ENCODE measurements at places on chromosomes 13 and 19.

- DNase-seq, result no peak
Measured at GRCh38 chr13:34085204-34085603, 267.3 kb downstream of the RFC3 start.

- DNase-seq, result no peak
Measured at GRCh38 chr13:47407808-47408207, 511.0 kb upstream of the HTR2A start.

GRCh38 chr13:99065235-99066015 lies 87.6 kb upstream of the DOCK9 start:
- no peak for DNase-seq

DNA sequence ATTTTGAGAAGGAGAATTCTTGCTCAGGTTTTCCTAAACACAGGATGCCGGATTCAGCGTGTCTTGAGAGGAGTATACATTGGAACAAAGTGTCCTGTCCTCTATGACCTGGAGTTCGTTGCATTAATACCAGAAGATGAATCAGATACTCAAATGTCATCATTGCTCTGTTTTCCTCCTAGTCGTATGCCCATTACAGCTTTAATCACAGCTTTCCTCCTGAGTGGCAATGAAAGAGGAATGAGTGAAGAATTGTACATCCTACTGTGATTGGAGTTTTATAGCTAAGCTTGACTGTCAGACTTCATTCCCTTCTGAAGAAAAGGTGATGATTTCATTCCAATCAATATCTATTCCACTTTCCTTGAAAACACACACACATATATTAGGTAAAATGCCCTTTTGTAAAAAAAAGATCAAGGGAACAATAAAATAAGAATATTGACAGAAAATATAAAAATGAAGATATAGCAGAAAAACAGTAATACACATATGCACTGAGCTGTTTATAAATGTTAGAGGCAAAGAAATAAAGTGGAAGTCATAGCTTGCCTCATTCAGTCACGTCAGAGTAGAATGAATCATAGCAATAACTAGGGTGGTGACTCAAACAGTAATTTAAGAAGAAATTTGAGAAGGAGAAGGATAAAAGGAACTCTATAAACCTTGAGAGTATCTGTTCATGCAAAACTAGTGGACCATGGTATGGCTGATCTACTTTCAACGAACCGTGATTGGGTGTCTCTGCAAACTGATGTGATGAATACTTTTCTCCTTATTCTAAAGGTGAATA lies 501.5 kb downstream of the SUCLA2 start:
- no peak for DNase-seq

DNA sequence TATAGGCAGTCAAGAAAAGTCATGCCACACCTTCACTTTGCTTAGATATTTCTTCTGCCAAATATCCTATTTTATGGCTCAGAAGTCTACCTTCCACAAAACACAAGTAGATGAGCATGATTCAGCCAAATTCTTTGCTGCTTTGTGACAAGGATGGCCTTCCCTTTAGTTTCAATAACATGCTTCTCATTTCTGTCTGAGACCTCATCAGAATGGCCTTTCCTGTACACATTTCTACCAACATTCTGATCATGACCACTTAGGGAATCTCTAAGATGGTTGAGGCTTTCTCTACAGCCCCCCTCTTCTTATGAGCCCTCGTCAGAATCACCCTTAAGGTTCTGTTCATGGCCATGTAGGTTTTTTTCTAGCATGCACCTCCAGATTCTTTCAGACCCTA lies 96.2 kb downstream of the COL4A2 start:
- DNase-seq, result no peak

DNA sequence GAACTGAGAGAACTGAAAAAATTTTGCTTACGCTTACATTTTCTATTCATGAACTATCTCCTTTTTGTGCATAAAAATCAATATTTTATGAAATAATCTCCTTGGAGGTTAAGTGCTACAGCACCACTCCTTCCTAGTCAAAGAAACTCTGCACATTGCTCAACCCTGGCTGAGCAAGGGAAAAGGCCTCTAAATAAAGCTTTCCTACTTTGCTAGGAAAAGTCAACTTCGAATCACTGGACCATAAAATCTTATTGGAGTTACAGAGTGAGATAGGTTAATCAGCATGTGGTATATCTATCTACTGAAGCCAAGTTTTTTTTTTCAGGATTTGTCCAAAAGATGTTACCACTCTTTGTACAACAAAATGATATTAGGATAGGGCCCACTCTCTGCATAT lies 57.5 kb upstream of the HMGB1 start:
- DNase-seq, result no peak

- no peak for DNase-seq
Measured at GRCh38 chr19:30011051-30011578, 69.1 kb downstream of the URI1 start.

GRCh38 chr13:99199541-99200431 lies 868 bp upstream of the UBAC2 start:
- no peak for DNase-seq

- no peak for DNase-seq
Measured at GRCh38 chr13:96527497-96527896, 437.6 kb downstream of the HS6ST3 start.

DNA sequence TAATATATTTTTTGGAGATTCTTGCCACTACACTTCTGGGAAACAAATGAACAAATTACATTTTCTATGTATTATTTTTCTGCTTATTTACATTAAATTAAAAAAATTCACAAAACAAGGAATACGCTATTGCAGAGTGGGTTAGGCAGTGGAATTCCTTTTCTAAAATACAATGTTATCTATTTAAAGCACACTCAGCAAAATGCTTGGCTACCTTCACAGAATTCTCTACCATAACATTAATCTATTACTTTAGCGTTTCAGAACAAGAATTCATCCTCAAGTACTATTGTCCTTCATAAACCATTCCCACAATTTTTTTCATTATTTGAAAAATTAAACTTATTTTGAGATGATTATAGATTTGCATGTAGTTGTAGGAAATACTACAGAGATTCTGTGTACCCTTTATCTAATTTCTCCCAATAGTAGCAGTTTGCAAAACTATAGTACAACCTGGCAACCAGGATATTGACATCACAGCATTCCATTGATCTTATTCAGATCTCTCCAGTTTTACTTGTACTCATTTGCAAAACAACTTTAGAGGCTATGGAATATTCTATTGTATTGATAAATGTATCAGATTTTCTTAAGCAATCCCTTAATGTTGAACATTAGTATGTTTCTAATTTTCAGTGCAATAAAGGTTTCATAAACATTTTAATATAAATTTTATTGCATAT lies 120.9 kb downstream of the DLEU7 start:
- no peak for DNase-seq

GRCh38 chr13:49584771-49585182 lies 581 bp downstream of the RCBTB1 start:
- DNase-seq, result no peak

- peak; percentile 41 for DNase-seq
Measured at GRCh38 chr13:40315416-40316064, 350.9 kb downstream of the FOXO1 start.

GRCh38 chr13:66532845-66533244 lies 697.3 kb downstream of the PCDH9 start:
- DNase-seq, result no peak

DNA sequence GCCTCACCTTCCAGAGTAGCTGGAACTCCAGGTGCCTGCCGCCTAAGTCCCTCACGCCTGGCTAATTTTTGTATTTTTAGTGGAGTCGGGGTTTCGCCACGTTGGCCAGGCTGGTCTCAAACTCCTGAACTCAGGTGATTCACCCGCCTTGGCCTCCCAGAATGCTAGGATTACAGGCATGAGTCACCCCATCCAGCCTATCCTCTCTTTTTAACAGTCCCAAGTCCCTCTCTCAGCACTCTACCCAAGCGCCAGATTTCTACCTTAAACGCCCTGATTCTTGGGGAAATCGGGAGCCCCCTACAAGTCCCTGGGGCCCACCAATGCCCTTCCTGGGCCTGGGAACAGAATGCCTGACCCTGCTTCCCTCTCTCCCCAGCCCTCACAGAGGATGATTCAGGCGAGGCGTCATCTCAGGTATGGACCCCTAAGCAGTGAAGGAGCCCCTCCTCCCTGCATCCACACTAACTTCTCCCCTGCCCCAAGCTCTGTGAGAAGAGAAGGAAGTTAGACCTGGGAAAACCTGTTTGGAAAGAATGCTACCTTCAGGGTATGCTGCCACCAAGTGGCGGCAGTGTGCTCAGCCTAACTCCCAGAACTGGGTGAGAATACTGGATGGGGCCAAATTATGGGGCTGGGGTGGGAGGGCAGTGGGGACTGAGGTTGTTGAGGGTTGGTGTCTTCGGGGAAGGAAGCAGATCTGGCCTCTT lies 20.8 kb upstream of the EBI3 start:
- DNase-seq, result no peak

DNA sequence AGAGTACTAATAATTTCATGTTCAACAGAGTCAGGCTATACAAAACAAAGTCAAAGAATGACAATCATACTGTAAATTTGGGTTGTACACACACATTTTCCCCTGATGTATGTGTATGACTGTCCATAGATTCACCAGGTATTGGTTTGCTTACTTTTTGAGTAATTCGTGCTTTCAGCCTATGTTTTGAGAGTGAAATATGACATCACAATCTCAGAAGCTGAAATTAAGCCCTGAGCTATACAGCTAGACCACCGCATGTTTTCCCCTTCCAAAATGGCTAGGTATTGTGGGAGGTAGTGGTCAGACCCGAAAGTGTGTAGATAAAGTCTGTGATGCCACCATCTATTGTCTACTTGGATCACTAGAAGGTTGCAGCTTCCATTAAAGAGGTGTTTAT lies 102.8 kb downstream of the KATNAL1 start:
- no peak for DNase-seq

GRCh38 chr13:41565846-41566245 lies 108.5 kb downstream of the RGCC start:
- DNase-seq, result no peak

DNA sequence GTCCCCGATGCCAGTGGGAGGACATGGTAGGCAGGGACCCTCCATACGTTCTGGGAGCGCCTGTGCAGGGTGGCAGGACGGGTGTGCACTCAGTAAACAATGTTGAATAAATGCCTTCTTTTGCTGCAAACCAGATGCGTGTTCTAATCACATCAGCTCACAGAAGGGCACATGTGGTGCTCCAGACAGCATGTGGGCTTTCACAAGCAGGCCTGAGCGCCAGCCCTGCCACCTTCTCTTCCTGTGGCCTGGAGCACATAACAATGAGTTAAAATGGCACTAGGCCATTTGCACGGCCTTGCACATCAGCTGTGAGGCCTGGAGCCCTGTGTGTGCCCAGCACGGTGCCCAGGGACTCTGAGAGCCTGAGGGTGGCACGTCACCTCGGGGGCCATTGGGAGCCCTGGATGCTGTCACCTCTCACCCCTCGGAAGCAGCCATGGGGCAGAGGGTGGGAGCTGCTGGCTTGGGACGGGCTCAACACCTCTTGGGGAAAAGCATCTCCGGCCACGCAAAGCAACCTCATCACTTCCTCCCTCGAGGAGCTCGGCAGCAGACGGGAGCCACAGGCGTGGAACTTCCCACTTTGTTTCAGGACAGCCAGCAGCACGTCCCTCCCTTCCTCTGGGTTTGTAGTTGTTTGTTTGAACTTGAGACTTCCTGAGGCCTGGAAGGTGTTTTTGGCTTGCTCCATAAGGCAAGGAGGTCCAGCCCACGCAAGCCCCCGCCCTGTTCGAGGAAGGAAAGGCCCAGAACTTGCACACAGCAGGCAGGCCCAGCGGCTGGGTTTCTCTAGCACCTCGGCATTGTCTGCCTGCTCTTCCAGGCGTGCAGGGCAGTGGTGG lies 9.8 kb downstream of the MCF2L start:
- DNase-seq, result no peak

Measured in stimulated activated CD4-positive, alpha-beta T cell treated with anti-CD3 and anti-CD28 coated beads, Interleukin-12 subunit alpha, Interleukin-12 subunit beta, amount 100 ng/mL, for 24 hours (primary cell).